ENCODE measurements at places on chromosomes 2 and 18. TPM values are rescaled to one million over a fixed set of nuclear protein-coding genes. Genes with fewer than 3 reads are reported as not detected.
A peak's percentile ranks its signal among the peaks of the same experiment; 100 is the strongest.

DNA sequence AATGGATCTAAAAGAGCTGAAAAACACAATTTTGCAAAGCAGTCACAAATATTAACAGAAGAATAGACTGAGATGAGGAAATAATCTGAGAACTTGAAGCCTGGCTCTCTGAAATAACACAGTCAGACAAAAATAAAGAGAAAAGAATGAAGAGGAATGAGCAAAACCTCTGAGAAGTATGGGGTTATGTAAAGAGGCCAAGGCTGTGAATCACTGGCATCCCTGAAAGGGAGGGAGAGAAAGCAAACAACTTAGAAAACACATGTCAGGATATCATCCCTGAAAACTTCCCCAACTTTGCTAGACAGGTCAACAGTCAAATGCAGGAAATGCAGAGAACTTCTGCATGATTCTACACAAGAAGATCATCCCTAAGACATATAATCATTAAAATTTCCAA, 73.5 kb upstream of the LHCGR start:
- no peaks in the 10 kb centered on the region for H3K36me3 ChIP-seq
- no peak overlapping the region for H3K27ac ChIP-seq

DNA sequence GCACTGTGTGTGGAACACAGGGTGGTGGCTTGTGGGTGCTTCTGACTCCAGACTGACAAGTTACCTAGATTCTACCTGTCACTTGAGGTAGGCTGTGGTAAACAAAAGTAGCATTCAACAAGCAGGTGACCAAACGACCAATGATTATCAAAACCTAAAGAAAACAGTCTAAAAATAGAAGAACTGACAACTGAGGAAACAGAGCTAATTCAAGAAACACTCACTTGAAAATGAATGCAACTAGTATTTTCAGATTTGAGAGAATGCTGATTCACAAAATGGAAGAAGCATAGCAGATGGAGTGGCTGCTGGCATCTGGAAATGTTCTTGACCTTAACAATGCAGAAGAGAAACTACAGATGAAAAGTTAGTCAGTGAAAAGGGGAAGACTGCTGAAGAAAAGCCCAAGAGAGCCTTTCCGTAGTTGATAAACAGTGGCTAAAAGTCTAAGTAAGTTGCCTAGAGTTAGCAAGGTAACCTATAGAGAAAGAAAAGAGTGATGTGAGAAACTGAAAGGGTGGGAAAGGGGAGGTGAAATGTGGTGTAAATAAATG, 170.4 kb downstream of the NCK2 start:
- no peak for DNase-seq
- H3K27me3 ChIP-seq, result no peaks in the 10 kb centered on the region
- peaks cover 68% of the 10 kb centered on the region for H3K4me1 ChIP-seq
- H3K36me3 ChIP-seq, result no peaks in the 10 kb centered on the region
- no peak overlapping the region for H3K4me3 ChIP-seq

Gene DLX2
- 0.15 TPM for total RNA-seq

DNA sequence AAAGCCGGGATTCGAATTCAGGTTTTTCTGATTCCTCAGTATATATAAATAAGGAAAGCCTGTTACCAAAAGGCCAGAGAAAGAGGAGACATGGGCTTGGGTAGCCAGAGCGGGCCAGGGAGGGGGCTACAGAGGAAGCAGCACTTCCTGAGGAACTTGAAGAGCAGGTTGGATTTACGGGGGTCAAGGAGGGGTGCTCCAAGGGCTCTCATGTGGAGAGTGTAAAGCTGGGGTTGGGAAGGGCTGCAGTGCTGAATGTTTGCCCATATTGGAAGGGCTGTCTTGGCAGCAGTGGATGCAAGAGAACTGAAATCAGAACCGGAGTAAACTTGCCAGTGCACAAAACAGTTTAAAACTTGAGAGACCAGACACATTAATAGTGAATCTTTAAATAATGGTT, 511.5 kb downstream of the CNTNAP5 start:
- no peaks in the 10 kb centered on the region for H3K36me3 ChIP-seq
- H3K4me1 ChIP-seq, result no peaks in the 10 kb centered on the region
- H3K4me3 ChIP-seq, result no peak overlapping the region
- DNase-seq, result no peak
- H3K27ac ChIP-seq, result no peak overlapping the region

GRCh38 chr18:79258447-79258846, 137.3 kb upstream of the NFATC1 start:
- H3K27me3 ChIP-seq, result no peaks in the 10 kb centered on the region
- DNase-seq, result no peak
- H3K4me1 ChIP-seq, result no peaks in the 10 kb centered on the region
- peaks cover 7% of the 10 kb centered on the region for H3K36me3 ChIP-seq
- H3K4me3 ChIP-seq, result no peak overlapping the region
- no peak overlapping the region for H3K27ac ChIP-seq

DNA sequence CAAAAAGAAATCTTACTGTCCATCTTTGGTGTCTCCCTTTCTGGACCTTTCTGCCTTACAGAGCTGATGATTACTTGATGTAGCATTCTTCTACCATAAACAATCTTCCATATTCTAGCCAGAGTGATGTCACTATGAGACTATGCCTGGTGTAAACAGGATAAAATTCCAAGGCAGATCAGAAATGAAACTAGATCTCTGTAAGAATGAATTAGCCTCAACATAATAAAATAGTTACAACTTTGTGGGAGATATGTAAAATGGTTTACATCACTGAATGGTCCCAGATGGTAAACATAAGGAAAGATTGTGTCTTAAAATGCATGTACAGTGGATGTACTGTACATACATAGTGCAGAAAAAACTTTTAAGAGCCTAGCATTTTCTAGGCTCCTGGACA, 112.3 kb upstream of the ZNF521 start:
- H3K4me3 ChIP-seq, result no peak overlapping the region
- no peak overlapping the region for H3K27ac ChIP-seq
- no peaks in the 10 kb centered on the region for H3K27me3 ChIP-seq
- no peaks in the 10 kb centered on the region for H3K36me3 ChIP-seq

Gene VWA3B
- total RNA-seq, result not detected

- H3K36me3 ChIP-seq, result no peaks in the 10 kb centered on the region
- H3K27me3 ChIP-seq, result no peaks in the 10 kb centered on the region
- H3K27ac ChIP-seq, result no peak overlapping the region
- no peak overlapping the region for H3K4me3 ChIP-seq
- no peaks in the 10 kb centered on the region for H3K4me1 ChIP-seq
Observed at GRCh38 chr18:24910221-24910620, 441.7 kb downstream of the ZNF521 start.

GRCh38 chr2:231393149-231394131, 2.1 kb upstream of the B3GNT7 start:
- no peaks in the 10 kb centered on the region for H3K36me3 ChIP-seq
- peak; percentile 47 for DNase-seq
- no peak overlapping the region for H3K4me3 ChIP-seq
- H3K4me1 ChIP-seq, result peaks cover 37% of the 10 kb centered on the region

DNA sequence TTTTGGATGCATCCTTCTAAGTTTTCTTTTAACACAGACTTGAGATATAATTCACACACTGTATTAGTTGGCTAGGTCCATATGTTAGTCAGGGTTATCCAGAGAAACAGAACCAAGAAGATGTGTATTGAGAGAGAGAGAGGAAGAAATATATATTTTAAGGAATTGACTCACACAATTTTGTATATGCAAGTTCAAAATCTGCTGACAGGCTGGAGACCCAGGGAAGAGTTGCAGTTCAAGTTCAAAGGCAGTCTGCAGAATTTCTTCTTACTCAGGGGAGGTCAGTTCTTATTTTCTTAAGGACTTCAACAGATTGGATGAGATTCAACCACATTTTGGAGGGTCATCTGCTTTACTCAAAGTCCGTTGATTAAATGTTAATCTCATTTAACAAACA, 23.0 kb upstream of the MRO start:
- no peaks in the 10 kb centered on the region for H3K4me1 ChIP-seq
- H3K27me3 ChIP-seq, result no peaks in the 10 kb centered on the region
- no peak overlapping the region for H3K4me3 ChIP-seq
- H3K36me3 ChIP-seq, result no peaks in the 10 kb centered on the region
- DNase-seq, result no peak

DNA sequence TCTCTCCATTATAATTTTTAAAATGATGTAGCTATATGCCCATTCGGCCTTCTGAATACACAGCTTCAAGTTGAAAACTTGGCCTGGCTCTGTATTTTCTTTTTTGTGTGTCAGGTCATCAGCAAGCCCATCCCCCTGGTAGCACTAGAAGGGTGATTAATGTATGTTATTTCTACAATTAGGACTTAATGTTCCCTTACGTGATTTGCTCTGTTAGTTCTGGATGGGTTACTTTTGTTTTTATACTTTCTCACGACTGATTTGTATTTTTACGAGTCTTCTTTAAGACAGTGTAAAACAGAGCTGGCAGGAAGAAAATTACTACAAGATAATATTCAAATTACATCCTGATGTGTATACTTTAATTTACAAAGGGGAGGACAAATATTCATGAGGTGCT, 88.4 kb upstream of the RGPD4 start:
- H3K27me3 ChIP-seq, result no peaks in the 10 kb centered on the region
- H3K4me1 ChIP-seq, result no peaks in the 10 kb centered on the region
- H3K27ac ChIP-seq, result no peak overlapping the region
- no peak for DNase-seq
- H3K4me3 ChIP-seq, result no peak overlapping the region
- no peaks in the 10 kb centered on the region for H3K36me3 ChIP-seq

Gene NDC80
- 47.0 TPM for total RNA-seq

- H3K27me3 ChIP-seq, result no peaks in the 10 kb centered on the region
- peaks cover 10% of the 10 kb centered on the region for H3K4me1 ChIP-seq
- no peak for DNase-seq
- H3K4me3 ChIP-seq, result no peak overlapping the region
Observed at GRCh38 chr2:196961889-196962288, 35.4 kb upstream of the PGAP1 start.

DNA sequence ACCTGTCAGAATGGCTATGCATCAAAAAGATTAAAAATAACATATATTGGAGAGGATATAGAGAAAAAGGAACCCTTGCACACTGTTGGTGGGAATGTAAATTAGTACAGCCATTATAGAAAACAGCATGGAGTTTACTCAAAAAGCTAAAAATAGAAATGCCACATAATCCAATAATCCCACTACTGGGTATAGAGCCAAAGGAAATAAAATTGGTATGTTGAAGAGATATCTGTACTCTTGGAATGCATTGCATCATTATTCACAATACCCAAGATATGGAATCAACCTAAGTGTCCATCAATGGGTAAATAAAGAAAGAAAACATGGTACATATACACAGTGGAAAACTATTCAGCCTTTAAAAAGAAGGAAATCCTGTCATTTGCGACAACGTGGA, 77.2 kb downstream of the C1D start:
- H3K36me3 ChIP-seq, result no peaks in the 10 kb centered on the region
- H3K4me3 ChIP-seq, result no peak overlapping the region
- no peaks in the 10 kb centered on the region for H3K4me1 ChIP-seq
- H3K27me3 ChIP-seq, result no peaks in the 10 kb centered on the region
- H3K27ac ChIP-seq, result no peak overlapping the region

DNA sequence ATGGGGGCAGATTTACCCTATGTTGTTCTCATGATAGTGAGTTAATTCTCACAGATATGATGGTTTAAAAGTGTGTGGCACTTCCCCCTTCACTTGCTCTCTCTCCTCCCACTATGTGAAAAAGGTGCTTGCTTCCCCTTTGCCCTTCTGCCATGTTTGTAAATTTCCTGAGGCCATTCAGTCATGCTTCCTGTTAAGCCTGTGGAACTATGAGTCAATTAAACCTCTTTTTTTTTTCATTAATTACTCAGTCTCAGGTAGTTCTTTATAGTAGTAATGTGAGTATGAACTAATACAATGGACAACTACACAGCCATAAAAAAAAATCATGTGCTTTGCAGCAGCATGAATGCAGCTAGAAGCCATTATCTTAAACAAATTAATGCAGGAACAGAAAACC, 118.5 kb downstream of the CALCRL start:
- H3K27me3 ChIP-seq, result no peaks in the 10 kb centered on the region
- DNase-seq, result no peak
- H3K4me3 ChIP-seq, result no peak overlapping the region
- no peaks in the 10 kb centered on the region for H3K36me3 ChIP-seq

DNA sequence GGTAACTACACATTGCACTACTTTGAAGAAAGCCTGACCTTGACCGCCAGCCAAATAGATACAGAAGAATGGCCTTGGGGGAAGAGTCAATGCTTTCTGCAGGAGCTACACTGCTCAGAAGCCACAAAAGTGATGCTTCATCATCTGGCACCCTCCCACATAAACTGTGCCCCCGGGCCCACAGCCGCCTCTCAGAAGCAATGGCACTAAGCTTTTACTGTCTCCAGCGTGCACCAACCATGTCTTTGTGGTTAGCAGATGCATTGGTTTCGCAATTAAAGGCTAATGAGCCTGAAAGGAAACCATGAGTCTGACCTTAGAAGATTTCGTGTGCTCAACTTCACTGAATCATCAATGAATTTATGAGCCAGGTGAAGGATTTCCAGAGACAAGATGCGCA, 209.4 kb upstream of the TRIB2 start:
- no peaks in the 10 kb centered on the region for H3K4me1 ChIP-seq
- no peaks in the 10 kb centered on the region for H3K36me3 ChIP-seq
- DNase-seq, result no peak
- no peak overlapping the region for H3K27ac ChIP-seq

Gene NTSR2
- total RNA-seq, result not detected

DNA sequence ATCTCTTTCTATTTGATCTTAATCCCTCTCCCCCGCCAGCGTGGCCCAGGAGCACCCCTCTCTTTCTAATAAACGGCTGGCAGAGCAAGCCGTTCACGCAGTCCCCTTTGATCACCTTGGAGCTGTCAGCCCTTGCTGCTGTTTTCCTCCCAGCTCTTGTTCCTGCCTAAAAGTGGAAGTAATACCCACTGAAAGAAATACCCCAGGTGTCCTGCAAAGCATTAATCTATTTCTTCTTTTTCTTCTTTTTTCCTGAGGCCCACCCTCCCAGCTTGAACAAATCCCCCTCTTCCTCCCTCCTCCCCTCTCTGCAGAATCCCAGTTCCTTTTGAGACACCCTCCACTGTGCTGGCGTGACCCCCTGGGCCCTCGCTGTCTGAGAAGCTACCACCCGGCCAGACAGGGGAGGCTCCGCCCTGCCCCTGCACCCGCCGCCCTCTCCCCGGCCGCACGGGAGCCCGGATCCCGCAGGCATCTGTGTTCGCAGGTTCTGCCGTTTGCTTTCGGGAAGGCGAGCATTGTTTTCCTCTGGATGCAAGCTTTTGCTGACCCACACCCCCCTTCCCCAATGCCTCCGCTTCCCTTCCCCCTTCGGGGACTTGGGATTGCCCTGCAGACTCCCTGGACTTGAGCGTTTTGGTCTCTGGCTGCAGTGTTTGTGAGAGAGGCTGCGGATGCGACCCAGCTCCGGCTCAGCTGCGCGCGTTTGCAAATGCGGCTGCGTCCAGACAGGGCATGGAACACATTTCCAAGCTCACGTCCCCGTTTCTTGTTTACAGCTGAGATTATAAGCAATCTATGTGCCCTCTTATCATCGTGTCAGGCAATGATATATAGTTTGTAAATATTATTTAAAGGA, 631.5 kb downstream of the NYAP2 start:
- H3K36me3 ChIP-seq, result no peaks in the 10 kb centered on the region
- peaks cover 38% of the 10 kb centered on the region for H3K4me1 ChIP-seq
- H3K4me3 ChIP-seq, result peak overlapping the region; percentile 65
- H3K27me3 ChIP-seq, result no peaks in the 10 kb centered on the region
- DNase-seq, result peak; percentile 73
- peak overlapping the region; percentile 72 for H3K27ac ChIP-seq

Gene VSNL1
- 63.2 TPM for total RNA-seq

GRCh38 chr2:1631292-1632001, 112.9 kb downstream of the PXDN start:
- no peaks in the 10 kb centered on the region for H3K4me1 ChIP-seq
- H3K27ac ChIP-seq, result no peak overlapping the region
- no peak for DNase-seq

Gene MTERF4
- 61.5 TPM for total RNA-seq
